ENCODE measurements at places on chromosomes 5 and 9.
A peak's percentile ranks its signal among the peaks of the same experiment; 100 is the strongest.

GRCh38 chr5:43085453-43085852, 35.3 kb upstream of the ZNF131 start:
- DNase-seq, result no peak

DNA sequence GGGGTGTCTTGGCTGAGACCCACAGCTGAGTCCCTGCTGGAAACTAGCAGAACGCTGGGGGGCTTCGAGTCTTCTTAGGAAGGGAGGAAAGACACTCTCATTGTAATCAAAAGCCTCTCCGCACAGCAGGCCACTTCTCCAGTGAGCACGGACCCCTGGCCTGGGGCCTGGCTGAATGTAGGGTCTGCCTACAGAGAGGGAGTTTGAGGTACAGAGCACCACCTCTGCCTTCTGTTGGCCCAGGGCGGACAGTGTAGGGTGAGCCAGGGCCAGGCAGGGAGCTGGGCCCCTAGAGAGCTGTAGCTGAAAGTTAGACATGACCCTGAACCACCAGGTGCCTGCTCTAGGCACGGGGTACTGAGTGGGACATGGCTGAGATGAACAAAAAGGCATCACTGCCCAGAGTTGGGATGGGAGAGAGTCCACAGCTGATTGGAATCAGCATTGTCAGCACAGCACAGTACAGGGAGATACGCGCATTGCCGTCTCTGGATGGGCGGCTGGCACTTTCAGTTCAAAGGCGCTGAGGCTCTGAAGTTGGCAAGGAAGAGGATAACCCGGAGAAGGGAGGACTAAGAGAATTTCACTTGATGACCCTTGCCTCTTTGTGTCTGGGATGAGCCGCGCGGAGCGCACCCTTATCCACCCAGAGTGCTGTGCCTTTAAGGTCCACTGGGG, 363 bp upstream of the SLC25A48 start:
- peak; percentile 19 for DNase-seq

- DNase-seq, result peak; percentile 39
Observed at GRCh38 chr5:159601216-159601615, 270.9 kb upstream of the IL12B start.

- peak; percentile 86 for DNase-seq
Observed at GRCh38 chr9:117782931-117783788, 79.0 kb downstream of the TLR4 start.

- DNase-seq, result no peak
Observed at GRCh38 chr5:170882345-170882744, 20.5 kb downstream of the RANBP17 start.

GRCh38 chr9:81492710-81493447, 196.5 kb downstream of the TLE1 start:
- peak; percentile 95 for DNase-seq

DNA sequence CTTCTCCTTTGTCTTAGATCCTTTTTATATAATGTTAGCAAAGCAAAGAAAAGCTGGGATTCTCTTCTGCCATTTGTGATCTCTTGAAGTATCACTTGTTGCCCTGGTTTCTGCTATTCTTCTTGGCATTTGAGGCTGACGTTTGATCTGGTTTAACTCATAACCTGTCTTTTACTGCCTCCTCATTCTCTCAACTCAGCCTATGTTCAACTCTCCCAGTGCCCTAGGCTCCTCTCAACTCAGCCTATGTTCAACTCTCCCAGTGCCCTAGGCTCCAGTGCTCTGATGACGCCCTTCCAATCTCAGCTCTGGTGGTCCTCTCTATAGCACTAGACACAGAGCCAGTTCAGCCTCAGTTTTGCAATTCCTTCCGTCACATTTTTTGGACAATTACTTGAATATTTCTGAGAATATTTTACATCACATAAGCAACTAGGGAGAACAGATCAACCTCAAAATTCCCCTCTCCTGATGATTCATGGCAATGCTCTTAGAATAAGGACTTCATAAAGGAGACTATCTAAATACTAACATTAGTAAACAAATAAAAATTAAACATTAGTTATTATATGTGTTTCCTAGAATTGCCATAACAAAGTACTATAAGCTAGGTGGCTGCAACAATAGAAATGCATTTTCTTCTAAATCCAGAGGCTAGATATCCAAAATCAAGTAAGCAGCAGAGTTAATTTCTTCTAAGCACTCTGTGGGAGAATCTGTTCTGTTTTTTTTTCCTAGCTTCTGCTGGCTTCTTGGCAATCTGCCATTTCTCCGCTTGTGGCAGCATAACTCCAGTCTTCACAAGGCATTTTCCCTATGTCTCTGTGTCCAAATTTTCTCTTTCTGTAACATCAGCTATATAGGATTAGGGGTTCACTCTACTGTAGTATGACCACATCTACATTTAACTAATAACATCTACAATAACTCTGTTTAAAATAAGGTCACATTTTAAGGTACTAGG, 662.1 kb upstream of the FTMT start:
- DNase-seq, result peak; percentile 6

Measured in AG10803 (cell line).